ENCODE measurements at places on chromosomes 7 and 10.

- peak; percentile 86 for DNase-seq
Measured at GRCh38 chr7:99499721-99500636, at the start of gene ZNF394. Gene ZNF394 (minus strand): TSS chr7:99500281. CDS start chr7:99500093, 188 bp downstream.

DNA sequence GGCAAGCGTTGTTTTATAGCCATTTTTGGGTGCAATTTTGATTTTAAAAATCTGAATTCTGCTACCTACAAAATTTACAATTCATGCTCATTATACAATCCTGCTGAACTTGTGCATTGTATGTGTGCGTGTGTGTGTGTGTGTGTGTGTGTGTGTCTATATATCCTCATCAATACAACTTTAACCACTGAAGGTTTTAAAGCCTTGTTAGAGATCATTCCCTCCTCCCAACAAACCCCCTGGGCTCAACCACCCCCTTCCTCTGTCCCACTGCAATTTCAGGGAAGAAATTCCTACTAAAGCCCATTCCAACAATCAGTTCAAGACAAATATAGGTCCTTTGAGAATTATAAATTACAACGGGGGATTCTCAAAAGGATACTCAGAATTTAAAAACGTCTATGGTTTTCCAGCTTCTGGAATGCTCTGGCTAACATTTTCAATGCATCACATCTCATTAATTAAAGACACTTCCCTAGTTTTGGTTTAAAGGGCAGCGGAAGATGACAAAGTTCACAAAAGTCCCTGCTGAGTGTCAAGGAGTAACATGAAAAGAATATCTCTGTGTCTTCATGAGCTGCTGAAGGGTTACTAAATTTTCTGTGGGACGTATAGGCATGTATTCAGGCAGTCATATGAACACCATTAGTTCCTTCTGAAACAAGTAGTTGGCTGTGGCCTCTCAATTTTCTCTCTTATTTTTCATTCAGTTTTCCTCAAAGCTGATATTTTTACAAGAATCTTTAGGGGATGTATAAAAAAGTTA is 889 bp upstream of the SEMA3A start:
- DNase-seq: no peak

- no peak for DNase-seq
Measured at GRCh38 chr7:131961054-131961680, 404.7 kb upstream of the PODXL start.

GRCh38 chr10:63286340-63286739 is 153.2 kb downstream of the NRBF2 start:
- DNase-seq: no peak

DNA sequence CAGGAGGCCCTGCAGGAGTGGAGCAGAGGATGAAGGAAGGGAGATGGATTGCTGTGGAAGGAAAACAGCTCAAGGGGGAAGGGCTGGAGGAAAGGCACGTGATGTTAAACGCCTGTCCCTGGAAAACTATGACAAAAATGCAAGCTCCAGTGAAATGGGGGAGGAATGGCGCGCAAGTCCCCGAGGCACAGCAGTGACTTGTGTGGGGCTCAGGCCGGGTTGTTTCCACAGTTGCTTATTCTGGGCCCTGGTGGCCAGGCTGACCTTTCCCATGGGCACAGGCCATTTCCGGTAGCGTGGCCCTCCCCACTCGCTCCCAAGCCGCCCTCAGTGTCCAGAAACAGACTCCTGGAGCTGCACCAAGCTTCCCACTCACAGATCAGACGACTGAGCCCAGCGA is 68.1 kb upstream of the PDGFA start:
- DNase-seq: no peak
